Bladder microvascular endothelial cell (primary cell): ENCODE measurements at places on chromosomes 2 and 18. TPM values are rescaled to one million over a fixed set of nuclear protein-coding genes. Genes with fewer than 3 reads are reported as not detected.

The TTC27 gene
- total RNA-seq, result 13.1 and 28.7 TPM in 2 replicates

The MRO gene
- total RNA-seq, result 0.16 TPM in 1 of 2 replicates, not detected in the other

The ANKRD44 gene
- 3.6 and 5.7 TPM in 2 replicates for total RNA-seq

The ZNF892 gene
- total RNA-seq, result 3.6 and 7.7 TPM in 2 replicates

The DCC gene
- total RNA-seq, result 0.06 TPM in 1 of 2 replicates, not detected in the other
